Iris pigment epithelial cell (primary cell): ENCODE measurements at places on chromosomes 1 and 21.
A peak's percentile ranks its signal among the peaks of the same experiment; 100 is the strongest.

GRCh38 chr1:36384542-36385409 is 948 bp downstream of the STK40 start:
- peak; percentile 28 for DNase-seq

- DNase-seq = no peak
Measured at GRCh38 chr1:223299553-223299952, 64.4 kb downstream of the SUSD4 start.

GRCh38 chr1:3477241-3477995 is 23.0 kb downstream of the ARHGEF16 start:
- no peak for DNase-seq

GRCh38 chr1:197933016-197933415 is 15.8 kb downstream of the LHX9 start:
- DNase-seq = no peak

GRCh38 chr1:154497026-154497806 is 4.8 kb upstream of the TDRD10 start:
- DNase-seq = peak; percentile 8

- peak; percentile 77 for DNase-seq
Measured at GRCh38 chr1:40404670-40405462, 31.3 kb downstream of the SMAP2 start.

DNA sequence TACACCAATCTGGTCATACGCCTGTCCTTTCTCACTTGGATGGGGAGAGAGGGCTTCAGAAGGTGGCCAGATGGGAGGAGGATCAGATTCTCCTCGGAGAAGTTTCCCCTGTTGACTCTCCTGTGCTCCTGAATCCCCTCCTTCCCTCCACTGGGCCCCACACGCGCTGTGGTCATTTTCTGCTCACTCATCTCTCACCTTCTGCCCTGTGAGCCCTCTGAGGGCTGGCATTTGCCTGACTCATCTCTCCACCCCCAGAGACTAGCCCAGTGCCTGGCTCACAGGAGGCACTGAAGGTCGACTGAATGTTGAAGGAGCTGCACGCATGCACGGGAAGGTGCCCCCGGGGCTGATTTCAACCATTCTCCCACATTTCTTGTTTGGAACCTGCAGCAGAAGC is 14.2 kb downstream of the ABCA4 start:
- no peak for DNase-seq

- no peak for DNase-seq
Measured at GRCh38 chr1:220991959-220992704, 112.9 kb downstream of the HLX start.

GRCh38 chr1:234588386-234588785 is 21.6 kb downstream of the IRF2BP2 start:
- no peak for DNase-seq

DNA sequence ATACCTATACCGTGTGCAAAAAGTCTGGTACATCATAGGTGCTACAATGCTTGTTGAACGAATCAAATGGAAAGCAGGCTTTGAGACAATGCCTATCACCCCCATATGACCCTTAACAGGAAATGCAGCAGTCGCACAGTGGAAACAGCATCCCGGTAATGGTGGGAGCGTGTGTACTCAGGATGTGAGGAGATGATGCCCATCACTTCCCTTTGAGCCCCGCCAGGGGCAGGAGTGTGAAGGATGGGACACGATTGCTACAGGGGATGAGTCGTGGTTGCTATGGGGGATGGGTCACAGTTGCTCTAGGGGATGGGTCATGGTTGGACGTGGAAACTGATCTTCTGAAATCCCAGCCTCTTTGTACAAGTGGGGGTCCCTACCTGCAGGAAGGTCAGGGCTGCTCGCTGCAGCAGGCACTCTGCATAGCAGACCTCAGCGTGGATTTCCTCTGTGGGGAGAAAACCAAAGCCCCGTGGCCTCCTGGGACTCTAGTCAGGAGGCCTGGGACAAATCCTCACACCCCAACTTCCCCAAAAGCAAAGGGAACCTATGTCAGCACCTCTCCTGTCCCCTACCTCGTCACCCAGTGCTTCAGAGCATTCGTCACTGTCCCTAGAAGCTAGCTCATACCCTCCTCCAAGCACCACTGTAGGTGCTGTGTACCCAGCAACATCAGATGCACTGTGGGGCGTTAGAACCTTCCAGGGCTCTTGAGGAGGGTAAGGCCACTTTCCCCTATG is 19.3 kb downstream of the TTC39A start:
- no peak for DNase-seq

DNA sequence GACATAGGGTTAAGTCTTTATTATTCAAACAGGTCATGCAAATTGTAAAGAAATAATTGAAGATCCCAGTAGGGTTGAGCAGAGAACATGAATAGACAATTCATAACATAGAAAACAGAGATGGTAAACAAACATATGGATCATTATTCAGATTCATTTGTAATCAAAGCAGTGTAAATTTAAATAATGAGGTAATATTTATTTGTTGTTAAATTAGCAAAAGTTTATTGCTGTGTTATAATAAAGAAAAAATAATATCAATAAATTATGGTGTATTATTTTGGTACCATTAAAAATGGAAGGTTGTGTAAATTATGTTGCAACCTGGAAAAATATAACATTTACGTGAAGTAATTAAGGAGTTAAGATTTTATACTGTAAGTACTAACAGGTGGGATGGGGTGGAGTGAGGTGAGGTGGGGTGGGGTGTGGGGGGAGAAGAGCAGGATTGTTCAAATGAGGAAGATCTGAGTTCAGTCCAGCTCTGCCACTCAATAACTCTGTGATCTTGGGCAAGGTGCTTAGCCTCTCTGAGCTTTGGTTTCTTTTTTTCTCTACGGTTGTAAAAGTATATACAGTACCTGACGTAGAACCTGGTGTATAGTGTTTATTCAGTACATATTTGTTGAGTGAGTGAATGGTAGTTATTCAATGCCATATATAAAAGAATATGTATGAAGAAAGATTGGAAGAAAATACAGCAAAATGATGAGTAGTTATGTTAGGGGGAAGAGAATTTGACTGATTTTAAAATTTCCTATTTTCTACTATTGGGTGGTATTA is 140.3 kb upstream of the KIF26B start:
- DNase-seq = no peak

- no peak for DNase-seq
Measured at GRCh38 chr21:44618909-44619308, 7.0 kb downstream of the KRTAP10-8 start.

DNA sequence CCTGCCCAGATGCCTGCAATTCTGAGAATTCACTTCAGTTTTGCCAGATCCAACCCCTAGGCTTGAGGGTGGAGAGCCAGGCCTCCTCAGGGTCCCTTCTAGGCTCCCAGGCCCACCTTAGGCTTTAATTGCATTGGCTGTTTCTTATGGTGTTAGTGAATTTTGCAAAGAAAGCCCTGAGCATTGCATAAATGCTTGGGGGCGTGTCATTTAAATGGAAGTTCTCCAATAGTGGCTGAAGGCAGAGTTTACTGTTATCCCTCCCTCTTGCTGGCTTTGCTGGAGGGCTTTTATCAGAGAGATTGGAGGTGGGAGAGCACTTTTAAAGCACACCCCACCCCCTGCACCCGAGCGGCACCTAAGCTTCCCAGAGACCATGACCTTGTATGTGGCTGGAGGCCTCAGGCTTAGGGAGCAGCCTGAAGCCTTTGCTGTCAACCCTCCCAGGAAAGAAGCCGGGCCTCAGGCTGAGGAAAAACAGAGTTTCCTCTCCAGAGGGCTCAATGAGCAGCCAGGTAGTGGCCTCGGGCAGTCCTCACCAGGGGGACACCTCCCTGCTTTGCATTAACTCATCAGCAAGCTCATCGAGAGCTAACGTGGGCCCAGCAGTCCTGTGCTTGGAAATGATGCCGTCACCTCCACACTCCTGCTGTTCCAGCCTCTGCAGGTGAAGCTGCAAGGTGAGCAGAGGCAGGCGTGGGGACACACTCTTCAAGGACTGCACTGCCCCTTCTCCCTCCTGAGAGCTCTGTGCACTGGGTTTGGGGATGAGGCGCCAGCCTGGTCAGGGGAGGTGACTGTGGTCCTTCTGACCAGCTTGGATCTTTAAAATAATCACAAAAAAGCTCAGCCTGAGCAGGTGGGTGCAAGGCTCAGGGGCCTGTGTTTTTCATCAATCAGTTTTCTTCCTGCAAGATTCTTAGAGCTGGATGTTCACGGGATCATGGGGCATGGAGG is 58.0 kb downstream of the STUM start:
- DNase-seq = peak; percentile 20
